Erythroblast (primary cell): ENCODE measurements at places on chromosomes 3 and 15.

- DNase-seq, result no peak
These were observed 46.3 kb downstream of the GASK1A start for GRCh38 chr3:43025423-43025822.

GRCh38 chr3:43998836-43999727, 242.6 kb upstream of the TOPAZ1 start:
- peak; percentile 45 for DNase-seq

GRCh38 chr3:98777286-98777685, 14.1 kb downstream of the ST3GAL6 start:
- no peak for DNase-seq

DNA sequence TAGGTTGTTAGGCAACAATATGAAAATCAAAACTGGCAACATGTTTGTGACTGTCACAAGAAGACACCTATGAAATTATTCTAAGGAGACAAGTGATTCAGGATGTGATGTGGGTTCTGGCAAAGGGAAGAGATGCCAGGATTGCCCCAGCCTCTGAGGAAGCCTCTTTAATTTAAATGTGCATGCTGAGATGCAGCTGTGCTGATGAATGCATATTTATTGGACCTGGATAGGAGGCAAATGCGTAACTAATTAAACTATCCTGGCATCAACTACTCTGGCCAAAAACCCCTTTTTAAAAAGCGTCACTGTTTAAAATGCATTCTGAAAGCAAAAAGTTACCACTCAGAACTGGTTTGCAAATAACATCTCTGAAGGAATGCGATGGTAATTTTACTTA, 176.5 kb upstream of the DPH6 start:
- no peak for DNase-seq

GRCh38 chr3:13466781-13467180, 13.3 kb upstream of the HDAC11 start:
- no peak for DNase-seq
